Prostate gland (tissue), 2 donors: ENCODE measurements at places on chromosomes 2 and 18.

GRCh38 chr2:121140734-121141133 is 144.3 kb downstream of the TFCP2L1 start:
- no peak for DNase-seq

- no peak for DNase-seq
These were observed 37.4 kb downstream of the ARL4C start for GRCh38 chr2:234459401-234460009.

DNA sequence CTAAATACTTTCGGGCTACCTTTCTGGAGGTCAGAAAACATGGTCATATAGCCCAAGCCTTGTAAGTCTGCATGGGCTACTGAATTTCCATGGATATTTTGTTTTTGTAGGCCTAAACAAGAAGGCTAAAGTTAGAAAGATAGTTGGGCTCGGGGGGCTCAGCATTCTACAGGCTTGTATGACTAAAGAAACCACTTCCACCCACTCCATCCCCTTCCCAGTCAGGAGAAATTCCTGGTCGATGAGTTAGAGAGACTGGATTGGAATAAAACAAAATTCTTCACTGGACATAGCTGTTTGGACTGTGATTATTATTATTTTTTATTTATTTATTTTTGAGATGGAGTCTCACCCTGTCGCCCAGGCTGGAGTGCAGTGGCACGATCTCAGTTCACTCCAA is 539.4 kb upstream of the TNP1 start:
- no peak for DNase-seq

DNA sequence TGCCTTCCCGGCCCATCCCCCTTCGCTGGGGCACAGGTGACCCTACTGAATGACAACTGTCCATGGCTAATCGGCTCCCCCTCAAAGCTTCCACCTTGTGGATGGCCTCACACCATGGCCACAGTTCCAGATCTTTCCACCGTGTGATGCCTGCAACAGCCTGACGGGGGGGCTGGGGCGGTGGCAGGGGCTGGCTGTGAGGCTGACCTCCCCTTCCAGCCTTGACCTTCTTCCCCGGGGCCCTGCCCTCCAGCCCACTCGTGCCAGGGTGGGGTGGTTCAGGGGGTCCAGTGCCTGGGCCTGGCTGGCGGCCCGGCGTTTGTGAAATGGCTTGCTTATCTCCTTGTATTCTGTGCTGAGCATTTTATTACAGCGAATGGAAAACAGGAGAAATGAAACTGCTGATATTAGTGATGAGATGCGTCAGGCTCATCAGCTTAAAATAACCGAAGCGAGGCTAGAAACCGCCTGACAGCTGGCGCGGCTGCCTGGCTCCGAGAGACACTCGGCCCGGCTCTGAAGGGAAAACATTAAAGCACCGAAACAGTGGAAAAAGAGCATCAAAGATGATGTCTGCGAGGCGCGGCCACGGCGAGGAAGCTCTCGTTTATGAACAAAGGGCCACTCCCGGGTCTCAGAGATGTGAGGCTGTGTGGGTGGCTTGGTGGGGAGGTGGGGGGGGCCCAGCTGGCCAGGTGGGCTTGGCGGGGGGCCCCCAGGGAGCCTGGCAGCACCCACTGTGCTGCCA is 916 bp upstream of the PDCD1 start:
- DNase-seq, result no peak

DNA sequence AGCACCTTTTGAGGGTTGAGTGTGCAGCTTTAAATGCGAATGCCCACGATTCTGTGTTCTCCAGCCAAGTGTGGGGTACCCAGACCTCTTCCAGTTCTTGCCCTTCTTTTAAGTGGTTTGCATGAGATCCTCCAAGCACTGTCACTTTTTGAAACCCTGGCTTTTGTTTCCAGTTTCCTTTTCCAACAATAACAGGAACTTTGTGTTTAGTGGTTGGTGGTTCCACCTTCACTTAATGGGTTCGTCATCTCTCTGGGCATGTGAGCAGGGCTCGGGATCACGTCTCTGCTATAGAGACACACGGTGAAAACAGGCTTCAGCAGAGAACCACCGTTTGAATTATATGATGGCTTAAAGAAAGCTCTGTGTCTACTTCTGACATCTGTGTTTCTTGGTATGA is 197.6 kb downstream of the LDLRAD4 start:
- DNase-seq, result no peak

DNA sequence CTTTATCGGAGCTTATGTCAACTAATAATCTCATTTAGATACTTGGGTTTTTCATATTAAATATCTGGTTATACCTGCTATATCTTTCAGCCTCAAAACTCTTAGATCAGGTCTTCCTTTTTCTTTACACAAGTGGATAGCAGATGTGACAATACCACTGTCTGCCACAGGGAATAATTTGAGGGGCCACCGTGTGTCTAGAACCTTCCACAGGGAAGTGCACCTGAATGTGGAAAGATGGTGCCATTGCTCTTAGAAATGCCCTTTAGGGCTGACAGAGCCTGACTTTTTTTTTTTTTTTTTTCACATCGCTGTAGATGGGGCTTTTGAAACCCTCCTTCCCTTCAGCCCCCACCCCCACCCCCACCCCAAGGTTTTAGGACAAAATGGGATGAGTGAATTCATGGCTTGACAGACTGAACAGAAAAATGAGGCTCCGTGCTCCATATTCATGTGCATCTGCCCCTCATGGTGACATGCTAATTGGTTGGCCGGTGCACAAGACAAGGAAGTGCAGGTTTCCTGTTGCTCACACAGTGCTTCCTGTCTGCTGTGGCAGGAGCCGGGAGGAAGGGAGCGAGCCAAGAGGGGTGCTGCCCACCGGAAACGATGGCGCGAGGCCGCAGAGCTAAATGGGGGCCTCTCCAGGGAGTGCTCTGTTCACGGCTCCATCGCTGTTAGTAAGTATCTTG is 246.0 kb downstream of the LDLRAD4 start:
- no peak for DNase-seq

DNA sequence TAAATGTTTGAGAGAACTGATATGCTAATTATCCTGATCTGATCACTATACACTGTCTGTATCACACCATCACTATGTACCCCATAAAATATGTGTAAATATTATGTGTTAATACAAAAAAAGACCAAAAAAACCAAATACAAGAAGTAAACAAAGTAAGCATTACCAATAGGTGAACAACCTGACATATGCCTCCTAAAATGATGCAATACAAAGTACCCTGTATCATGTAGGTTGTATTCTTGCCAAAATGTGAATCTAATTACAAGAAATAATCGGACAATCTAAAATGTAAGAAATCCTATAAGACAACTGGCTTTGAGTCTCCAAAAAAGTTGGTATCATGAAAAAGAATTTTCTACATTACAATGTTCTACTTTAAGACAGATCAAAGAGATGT is 7.8 kb downstream of the POLR1A start:
- no peak for DNase-seq

DNA sequence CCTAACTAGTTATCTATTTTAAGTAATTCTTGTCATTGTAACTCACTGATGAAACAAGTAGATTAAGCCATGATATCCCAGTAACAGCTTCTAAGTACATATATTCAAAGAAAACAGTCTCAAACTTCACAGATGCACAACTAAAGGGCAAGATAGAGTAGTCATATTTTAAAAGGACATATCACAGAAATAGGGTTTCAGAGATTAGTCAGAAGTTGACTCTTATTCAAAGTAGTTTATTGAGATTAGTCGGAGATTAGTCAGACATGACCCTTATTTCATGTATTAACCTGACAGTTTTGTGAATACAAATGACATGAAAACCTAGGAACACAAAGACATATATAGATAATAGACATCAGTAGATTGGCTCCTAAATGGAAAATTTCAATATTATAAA is 15.9 kb upstream of the CHAC2 start:
- no peak for DNase-seq

- DNase-seq, result no peak
These were observed 385.0 kb upstream of the KLHL29 start for GRCh38 chr2:22999951-23000350.

DNA sequence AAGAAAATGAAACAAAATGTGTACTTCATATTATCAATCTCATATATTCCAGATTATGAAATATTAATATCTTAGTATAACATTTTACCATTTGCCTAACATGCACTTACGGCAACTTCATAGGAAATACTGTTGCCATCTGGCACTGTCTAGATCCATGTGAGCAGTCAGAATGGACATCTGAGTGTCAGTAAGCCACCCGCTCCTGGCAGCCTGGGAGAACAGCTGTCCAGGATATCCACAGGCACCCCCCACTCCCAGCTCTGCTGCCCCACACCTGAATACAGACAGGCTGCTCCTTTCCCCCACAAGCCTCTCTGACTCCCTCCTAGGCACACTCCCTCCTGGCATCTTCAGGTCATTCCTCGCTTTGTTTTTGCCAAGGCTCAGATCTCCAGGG is 127.0 kb downstream of the GAREM1 start:
- no peak for DNase-seq

DNA sequence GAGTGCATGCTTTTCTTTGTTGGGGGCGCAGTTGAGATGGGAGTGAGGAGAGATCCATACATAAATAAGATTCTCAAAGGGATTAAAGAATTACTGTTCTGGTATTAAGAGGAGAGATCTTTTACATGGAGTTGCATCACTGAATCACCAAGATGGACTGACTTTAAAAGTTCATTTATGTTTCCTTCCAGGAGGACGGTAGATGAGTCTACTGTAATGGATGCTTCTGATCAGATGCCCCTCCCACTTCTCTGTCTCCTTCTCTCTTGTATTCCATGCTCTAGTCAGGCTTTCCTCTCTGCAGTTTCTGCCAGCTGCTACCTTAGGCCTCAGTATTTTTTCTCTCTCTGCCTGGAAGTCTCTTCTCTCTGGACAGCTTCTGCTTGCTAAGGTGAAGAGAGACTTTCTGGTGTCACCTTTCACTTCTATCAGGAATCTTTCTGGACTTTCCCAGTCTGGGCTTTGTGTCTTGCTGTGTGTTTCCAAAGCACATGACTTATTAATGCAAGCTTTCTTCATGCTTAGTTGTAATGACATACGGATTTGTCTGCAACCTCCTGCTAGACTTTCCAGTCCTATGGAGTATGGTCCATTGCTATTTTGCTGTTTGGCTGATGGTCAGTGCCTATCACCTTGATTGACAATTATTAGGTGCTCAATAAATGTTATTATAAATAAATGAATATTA is 23.6 kb downstream of the FAM171B start:
- no peak for DNase-seq

DNA sequence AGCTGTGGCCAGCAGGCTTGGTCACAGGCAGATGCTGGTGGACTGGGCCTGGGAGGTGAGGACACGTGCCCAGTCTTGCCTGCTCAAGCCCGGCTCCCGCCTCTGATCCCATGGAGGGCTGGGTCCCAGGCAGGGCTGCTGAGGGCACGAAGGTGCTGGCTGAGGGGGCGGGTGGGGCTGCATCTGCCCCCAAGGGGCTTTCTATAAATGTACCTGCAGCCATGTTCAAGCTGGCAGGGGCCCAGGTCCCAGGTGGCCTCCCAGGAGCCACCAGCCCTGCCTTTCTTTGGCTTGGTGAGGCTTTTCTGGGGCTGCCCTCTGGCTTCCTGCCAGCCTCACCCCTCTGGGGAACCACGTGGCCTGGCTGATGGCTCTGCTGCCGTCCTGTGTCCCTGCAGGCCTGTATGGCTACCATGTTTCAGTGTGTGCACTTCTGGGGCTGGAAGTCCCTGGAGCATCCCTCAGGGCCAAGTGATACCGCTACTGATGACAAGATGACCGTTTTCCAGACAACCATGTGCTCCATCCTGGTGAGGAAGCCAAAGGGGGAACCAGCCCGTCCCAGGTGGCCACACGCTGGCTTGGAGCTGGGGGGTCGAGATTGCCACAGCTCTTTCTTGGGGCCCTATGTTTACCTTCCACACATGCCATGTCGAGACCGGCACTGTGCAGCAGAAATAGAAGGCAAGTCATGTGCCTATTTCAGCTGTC is 23.2 kb downstream of the HJURP start:
- DNase-seq, result no peak

GRCh38 chr2:36366491-36367120 is 11.0 kb downstream of the CRIM1 start:
- DNase-seq, result no peak

DNA sequence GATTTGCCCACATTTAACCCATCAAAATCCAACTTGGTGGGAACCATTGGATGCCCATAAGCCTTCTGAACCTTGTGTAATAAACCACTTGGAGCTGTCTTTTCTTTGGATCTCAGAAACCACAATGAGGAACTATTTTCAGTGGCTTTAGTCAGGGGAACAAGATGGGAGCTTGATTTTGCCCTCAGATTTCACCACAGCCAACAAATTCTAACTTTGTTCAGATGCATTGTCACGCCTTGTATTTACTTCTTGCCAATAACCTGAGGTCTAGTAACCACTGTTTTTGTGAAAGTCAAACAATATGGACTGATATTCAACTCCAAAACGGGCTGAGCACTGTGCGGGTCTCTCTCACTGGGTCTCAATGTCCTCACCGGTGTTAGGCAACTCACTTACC is 508.2 kb downstream of the TNS1 start:
- no peak for DNase-seq

GRCh38 chr18:13793819-13794218 is 30.1 kb upstream of the MC5R start:
- no peak for DNase-seq

- no peak for DNase-seq
These were observed 47.3 kb downstream of the EDAR start for GRCh38 chr2:108941767-108942166.

DNA sequence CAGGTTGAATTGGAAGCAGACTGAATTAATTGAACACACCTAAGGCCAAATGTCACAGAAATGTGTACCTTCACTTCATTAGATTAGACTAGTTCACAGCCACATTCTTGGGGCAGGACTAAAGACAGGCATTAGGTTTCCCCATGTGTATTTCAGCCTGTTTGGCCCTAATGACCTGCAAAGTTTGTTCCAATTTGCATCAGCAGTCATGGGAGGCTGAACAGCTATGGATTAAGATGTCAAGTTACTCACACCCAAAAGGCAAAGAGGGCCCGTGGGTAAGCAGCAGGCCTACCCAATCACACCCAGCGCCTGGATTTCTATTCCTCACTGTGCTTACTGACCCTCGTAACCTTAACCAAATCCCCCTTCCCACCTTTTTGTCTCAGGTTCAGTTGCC is 99.6 kb upstream of the RIOK3 start:
- no peak for DNase-seq

GRCh38 chr18:9835113-9835755 is 50.5 kb upstream of the TXNDC2 start:
- no peak for DNase-seq

- DNase-seq, result no peak
These were observed 24.8 kb upstream of the SCN7A start for GRCh38 chr2:166518634-166519390.
